ENCODE measurements at places on chromosomes 2 and 18. TPM values are rescaled to one million over a fixed set of nuclear protein-coding genes. Genes with fewer than 3 reads are reported as not detected.
A peak's percentile ranks its signal among the peaks of the same experiment; 100 is the strongest.

MOGAT1 gene
- total RNA-seq, result not detected

DNA sequence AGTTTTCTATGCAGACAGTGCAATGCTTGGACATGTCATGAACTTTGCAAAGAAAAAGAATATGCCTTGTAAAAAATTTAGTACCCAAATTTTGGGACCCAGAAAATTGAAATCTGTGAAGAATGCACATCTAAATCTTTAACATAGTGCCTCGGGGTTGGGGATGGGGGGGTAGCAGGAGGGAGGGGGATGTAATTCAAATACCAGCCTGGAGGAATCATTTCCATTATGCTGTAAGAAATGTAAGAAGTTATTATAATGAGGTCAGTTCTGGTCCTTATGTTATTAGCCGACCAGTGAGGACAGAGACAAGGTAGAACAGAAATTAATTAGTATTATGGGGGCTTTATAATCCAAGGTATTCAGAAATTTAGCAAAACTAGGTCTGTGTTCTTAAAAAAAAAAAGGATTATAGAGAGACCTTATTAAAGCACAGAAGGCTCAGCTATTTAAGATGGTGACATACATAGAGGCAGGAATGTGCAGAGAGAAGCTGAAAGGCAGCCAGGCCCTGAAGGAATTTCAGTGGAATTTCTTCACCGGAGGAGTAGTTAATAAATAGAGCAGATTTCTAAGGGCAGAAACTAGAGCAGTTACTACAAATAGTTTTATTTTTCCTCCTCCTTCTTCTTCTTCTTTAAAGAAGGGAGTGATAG is 89.0 kb upstream of the RBMS1 start:
- DNase-seq, result peak; percentile 34
- H3K4me3 ChIP-seq, result no peak overlapping the region
- H3K27me3 ChIP-seq, result no peaks in the 10 kb centered on the region
- no peaks in the 10 kb centered on the region for H3K36me3 ChIP-seq

- no peak overlapping the region for H3K4me3 ChIP-seq
- peaks cover 61% of the 10 kb centered on the region for H3K36me3 ChIP-seq
- no peaks in the 10 kb centered on the region for H3K27me3 ChIP-seq
- DNase-seq, result no peak
Observed at GRCh38 chr2:10599921-10600320, 89.9 kb downstream of the NOL10 start.

DNA sequence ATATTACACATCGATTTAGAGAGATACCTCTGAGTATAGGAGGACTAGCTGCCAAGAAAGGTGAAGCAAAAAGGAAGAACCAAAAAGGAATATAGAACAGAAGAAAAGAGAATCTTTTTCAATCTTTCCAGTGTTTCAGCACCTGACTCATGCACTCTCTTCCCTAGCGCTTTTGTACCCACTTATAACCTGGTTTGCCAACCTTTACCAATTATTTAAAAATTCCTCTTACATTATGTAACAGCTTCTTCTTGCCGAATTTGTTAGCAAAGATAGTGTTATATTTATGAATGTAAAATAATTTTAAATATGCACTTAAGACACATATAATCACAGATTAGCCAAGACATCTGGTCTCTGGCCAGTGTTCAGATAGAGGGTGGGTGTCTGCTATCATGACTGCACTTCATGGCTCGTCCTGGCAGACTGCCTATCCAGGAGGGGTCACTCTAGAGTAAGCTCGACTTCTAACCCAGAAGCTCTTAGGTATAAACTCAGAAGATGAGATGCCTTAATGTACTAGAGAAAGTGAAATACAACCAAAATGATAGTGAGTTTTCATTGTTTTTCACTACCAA is 122.9 kb downstream of the ATAD2B start:
- H3K27me3 ChIP-seq, result no peaks in the 10 kb centered on the region
- peaks cover 20% of the 10 kb centered on the region for H3K36me3 ChIP-seq
- H3K27ac ChIP-seq, result peak overlapping the region; percentile 83
- peak; percentile 75 for DNase-seq

CPLX4 gene
- total RNA-seq, result not detected

DNA sequence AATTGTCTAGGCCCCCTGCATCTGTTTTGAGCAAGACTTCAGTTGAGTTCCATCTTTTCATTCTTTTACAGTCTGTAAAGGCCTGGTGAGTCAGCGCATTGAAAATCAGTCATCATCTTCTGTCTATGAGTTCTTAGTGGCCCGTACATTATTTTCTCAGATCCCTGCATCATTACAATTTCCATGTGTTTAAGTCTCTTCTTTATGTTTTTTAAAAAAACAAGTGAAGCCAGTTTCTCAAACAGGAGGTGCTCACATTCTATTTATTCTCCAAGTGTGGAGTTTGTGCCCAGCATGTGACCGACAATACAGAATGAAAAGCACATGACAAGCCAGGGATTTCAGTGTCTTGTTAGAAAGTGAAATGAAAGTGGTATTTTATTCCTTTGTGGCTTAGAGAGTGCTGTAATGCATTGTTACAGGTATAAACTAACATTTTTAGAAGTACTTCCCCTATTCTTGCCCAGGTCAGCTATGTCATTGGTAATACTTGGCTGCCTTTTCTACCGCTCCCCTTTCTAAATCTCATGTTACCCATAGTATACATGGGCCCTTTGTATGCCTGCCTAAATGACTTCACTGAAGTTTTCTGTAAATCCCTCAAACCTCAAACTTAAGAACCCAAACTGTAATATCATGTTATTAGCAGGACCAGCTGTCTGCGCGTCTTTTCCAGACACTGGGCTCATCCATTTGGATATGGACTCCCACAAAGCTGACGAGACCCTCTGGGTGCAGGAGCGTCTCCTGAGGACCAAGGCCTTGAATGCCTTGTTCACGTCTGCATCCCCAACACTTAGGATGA is 67.6 kb downstream of the FEZ2 start:
- no peaks in the 10 kb centered on the region for H3K4me1 ChIP-seq
- peaks cover 74% of the 10 kb centered on the region for H3K36me3 ChIP-seq
- no peak overlapping the region for H3K27ac ChIP-seq

CCDC121 gene
- total RNA-seq, result 0.61 TPM

Measured in MCF 10A (cell line).